ENCODE measurements at places on chromosomes 6 and 20.
A peak's percentile ranks its signal among the peaks of the same experiment; 100 is the strongest.

- DNase-seq, result no peak
Measured at GRCh38 chr6:90199900-90200299, 96.7 kb downstream of the BACH2 start.

- DNase-seq, result peak; percentile 73
Measured at GRCh38 chr6:28944412-28944865, 20.7 kb upstream of the TRIM27 start.

DNA sequence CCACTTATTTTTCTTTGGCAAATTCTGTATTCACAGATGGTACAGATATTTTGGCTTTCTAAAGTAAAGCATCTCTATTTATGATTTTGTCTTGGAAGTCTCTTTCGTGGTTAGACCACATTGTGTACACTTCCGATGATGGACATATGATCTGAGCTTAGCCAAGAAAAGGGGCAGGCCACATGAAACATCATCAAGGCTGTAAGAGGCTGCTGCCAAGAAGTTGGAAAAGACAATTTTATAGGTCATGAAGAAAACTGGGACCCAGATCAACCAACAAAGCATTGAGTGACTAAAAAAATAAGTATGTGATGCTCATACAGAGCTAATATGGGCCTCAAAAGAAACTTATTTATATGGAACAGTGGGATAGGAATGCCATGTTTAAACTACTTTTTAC, 266.4 kb downstream of the HAO1 start:
- no peak for DNase-seq

DNA sequence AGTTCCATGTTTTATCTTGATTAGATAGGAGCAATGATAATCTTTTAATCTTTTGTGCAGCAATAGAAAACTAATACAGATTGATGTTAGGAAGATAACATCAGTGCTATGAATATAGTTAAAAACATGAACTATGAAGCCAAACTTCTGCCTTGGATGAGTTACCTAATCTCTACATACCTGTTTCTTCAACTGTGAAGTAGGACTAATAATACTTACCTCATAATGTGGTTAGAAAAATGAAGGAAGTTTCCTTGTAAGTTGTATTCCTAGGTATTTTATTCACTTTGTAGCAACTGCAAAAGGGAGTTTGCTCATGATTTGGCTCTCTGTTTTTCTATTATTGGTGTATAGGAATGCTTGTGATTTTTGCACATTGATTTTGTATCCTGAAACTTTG, 111.9 kb downstream of the FRK start:
- DNase-seq, result no peak

GRCh38 chr20:15759594-15759993, 813.7 kb downstream of the KIF16B start:
- no peak for DNase-seq

GRCh38 chr20:57013741-57014140, 252.7 kb downstream of the BMP7 start:
- DNase-seq, result no peak

DNA sequence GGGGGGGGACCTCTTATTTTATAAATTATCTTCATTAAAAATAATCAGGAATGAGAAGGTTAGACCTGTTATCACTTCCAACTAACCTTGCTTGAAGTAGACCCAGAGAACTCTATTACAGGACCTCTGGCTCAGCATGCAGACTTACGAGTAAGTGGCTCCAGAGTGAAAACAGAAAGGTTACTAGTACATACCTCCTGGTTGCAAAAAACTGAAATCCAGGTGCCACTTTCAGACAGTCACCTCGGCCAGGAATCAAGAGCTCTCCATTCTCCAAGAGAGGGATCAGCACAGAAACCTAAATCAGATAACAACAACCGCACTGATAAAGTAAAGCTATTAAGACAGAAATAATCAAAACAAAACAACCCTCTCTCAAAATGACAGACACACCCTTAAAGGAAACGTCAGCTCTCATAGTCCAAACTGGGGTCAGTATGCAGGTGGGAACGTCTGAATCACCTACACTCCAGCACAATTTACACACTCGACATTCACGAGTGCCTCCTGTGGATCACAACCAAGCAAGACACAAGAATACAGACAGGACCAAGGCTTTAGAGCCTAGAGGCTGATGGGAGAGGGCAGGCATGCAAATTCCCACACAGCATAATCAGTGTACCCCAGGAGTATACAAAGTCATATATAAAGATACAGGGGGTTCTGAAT, 31.8 kb downstream of the MDN1 start:
- DNase-seq, result no peak

All from ascending aorta (tissue), 2 donors.